ENCODE measurements at places on chromosomes 12 and 14. TPM values are rescaled to one million over a fixed set of nuclear protein-coding genes. Genes with fewer than 3 reads are reported as not detected.

DNA sequence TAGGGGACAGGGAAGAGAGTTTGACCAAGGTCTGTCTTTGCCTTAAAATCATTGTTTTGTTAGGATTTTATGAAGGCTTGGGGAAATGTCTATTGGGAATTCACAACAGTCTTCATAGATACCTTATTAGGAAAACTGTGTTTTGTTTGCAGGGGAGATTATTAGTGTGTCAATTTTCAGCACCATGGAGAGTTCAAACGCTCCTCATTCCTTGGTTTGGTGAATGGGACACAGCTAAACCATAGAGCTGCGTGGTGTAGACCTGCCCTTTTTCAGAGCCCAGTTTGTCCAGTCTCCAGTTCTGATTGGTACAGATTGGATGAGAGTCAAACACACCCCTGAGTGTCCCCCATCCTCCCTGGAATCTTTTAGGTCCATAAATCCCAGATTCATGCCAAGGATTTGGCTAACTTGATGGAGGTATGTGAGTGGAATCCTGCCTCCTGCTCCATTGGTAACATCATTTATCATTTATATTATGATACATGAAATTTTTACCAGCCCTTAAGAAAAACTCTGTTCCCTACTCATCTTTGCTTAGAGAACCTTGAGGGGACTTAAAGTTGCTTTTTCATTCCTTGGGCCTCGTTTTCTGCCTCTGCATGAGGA, 12.0 kb downstream of the NGDN start:
- no peaks in the 10 kb centered on the region for H3K36me3 ChIP-seq
- H3K4me3 ChIP-seq: no peak overlapping the region
- DNase-seq: peak; percentile 41
- no peak overlapping the region for H3K27ac ChIP-seq
- no peaks in the 10 kb centered on the region for H3K4me1 ChIP-seq
- no peaks in the 10 kb centered on the region for H3K27me3 ChIP-seq

GRCh38 chr14:35333264-35333730, 41.1 kb downstream of the PSMA6 start:
- peak; percentile 21 for DNase-seq
- no peak overlapping the region for H3K4me3 ChIP-seq
- peaks cover 47% of the 10 kb centered on the region for H3K4me1 ChIP-seq

DNA sequence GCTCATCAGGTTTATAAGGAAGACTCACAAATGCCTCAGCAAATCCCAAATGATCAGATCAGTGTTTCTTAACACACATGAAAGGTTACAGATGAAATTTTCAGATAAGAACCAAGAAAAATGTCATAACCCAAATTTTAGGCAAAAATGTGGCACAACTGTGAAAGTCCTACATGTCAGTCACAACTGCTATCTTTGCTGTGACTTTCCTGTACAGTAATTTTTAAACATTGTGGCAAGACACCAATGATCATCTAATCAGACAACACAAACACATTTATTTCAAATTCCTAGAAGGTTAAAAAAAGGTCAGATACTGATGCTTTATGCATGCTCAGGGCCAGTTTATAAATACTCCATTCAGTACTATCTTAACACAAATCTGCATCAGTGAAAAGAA, 31.1 kb downstream of the NUDT4 start:
- H3K27ac ChIP-seq: peak overlapping the region; percentile 71
- H3K27me3 ChIP-seq: no peaks in the 10 kb centered on the region
- no peak for DNase-seq
- H3K4me3 ChIP-seq: no peak overlapping the region
- no peaks in the 10 kb centered on the region for H3K4me1 ChIP-seq

ITGA7 gene
- total RNA-seq: 47.0 TPM

LHX5 gene
- total RNA-seq: 0.30 TPM

GRCh38 chr14:68656452-68656851, 136.4 kb downstream of the ZFP36L1 start:
- no peak overlapping the region for H3K4me3 ChIP-seq
- H3K27ac ChIP-seq: no peak overlapping the region
- H3K4me1 ChIP-seq: peaks cover 30% of the 10 kb centered on the region
- no peaks in the 10 kb centered on the region for H3K36me3 ChIP-seq
- no peaks in the 10 kb centered on the region for H3K27me3 ChIP-seq

- peaks cover 3% of the 10 kb centered on the region for H3K36me3 ChIP-seq
- no peak overlapping the region for H3K4me3 ChIP-seq
- H3K27ac ChIP-seq: no peak overlapping the region
- no peak for DNase-seq
Measured at GRCh38 chr12:57099047-57099714, 10.3 kb downstream of the NAB2 start.

- H3K36me3 ChIP-seq: peaks cover 3% of the 10 kb centered on the region
- H3K4me1 ChIP-seq: no peaks in the 10 kb centered on the region
- no peak for DNase-seq
Measured at GRCh38 chr12:19301688-19302087, 137.6 kb upstream of the AEBP2 start.
